ENCODE measurements at places on chromosomes 11 and 22.

DNA sequence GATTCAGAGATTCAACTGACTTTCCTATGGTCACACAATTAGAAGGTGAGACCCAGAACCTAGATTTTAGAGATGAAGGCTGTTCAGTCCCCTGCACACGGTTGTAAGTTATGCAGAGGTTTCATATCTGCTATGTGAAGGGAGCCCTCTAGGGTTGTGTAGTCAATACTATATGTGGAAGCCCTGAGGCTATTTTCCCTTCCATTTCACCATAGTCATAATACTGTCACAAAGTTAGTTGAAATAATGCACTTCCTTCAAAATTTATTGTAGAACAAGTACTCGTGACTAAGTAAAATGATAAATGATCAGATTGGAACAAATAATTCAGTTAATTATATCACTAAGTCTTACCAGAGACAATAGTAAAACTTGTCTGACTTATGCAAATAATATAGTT, 48.8 kb downstream of the ENDOD1 start:
- peak; percentile 34 for DNase-seq

- DNase-seq, result no peak
These were observed 22.5 kb upstream of the TCF20 start for GRCh38 chr22:42292732-42293520.

GRCh38 chr11:111913997-111914396, 1.5 kb downstream of the HSPB2 start:
- no peak for DNase-seq

- no peak for DNase-seq
These were observed 25.4 kb upstream of the MS4A6A start for GRCh38 chr11:60208146-60208895.

DNA sequence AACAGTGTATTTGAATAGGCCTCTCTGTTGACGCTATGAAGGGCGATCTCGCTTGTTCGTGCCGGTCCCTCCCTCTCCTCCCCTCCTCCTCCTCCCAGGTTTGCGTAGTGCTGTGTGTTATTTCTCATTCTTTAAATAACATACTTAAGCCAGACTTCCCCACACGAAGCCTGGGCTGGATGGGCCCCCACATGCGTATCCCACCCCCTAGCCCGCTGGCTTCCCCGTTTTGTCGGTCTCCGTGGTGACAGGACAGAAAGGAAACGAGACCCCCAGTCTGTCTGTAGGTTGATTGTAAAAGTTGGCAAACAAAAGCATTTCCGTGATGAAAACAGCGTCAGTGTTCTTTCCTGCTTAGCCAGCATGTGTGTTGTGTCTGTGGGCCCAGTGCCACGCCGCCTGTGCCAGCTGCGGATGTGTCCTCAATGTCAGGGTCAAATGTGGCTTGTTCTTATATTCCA, 27.3 kb downstream of the FAM118A start:
- DNase-seq, result no peak

DNA sequence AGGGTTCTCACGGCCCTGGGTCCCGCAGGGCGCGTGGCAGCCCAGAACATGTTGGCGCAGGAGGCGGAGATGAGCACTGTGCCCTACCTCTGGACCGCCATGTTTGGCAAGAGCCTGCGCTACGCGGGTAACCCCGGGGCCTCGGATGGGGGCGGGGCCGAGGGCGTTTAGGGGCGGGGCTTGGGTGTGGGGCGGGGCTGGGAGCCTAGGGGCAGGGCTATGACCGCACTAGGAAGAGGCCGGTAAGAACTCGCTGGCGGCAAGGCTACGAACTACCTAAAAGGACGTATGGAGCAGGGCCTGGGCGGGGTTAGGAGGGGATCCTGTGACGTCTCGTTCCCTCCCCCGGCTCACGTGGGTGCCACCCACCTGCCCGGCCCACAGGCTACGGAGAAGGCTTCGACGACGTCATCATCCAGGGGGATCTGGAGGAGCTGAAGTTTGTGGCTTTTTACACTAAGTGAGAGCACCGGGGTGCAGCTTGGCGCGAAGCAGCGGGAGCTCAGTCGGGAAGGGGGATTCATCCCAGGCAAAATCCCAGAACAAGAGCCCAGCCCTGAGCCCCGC, 2.8 kb upstream of the LZTR1 start:
- peak; percentile 80 for DNase-seq

GRCh38 chr11:18548001-18548400, 21.3 kb upstream of the TSG101 start:
- DNase-seq, result no peak
